ENCODE measurements at places on chromosomes 6 and 20. TPM values are rescaled to one million over a fixed set of nuclear protein-coding genes. Genes with fewer than 3 reads are reported as not detected.
A peak's percentile ranks its signal among the peaks of the same experiment; 100 is the strongest.

DNA sequence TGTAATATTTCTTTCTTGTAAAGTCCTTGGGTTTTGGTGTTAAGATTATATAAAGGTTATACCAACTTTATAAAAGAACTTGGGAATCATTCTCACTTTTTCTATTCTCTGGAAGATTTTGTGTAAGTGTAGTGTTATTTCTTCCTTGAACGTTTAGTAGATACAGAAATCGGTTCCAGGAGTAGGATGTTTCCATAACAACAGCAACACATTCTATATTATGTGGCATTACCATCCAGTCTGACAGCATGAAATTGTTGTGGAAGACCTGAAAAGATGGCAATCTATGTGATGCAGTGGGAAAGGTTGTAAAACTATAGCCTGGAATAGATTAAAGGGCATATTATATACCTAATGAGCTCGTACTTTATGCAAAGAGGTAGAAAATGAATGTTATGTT lies 13.8 kb downstream of the ECT2L start:
- DNase-seq, result no peak

GRCh38 chr20:62675156-62675876 lies 33.0 kb downstream of the SLCO4A1 start:
- no peak for DNase-seq

GRCh38 chr6:158467923-158468322 lies 92.0 kb upstream of the TMEM181 start:
- no peak for DNase-seq

DNA sequence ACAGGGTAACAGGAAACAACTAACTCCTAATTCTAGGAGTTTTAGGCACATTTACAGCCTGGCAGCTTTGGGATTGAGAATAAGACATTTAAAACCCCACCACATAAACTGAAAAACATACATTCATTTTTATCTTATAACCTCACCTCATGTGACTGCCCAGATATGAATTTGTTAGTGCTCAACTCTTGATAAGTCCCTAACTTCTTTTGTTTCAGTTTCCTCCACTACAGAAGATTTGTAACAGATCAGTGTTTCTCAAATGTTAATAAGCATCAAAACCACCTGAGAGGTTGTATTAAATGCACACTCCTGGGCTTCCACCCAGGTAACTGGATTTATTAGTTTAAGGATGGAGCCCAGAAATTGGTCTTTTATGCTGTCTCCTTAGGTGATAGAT lies 190.1 kb upstream of the ARID1B start:
- no peak for DNase-seq

DNA sequence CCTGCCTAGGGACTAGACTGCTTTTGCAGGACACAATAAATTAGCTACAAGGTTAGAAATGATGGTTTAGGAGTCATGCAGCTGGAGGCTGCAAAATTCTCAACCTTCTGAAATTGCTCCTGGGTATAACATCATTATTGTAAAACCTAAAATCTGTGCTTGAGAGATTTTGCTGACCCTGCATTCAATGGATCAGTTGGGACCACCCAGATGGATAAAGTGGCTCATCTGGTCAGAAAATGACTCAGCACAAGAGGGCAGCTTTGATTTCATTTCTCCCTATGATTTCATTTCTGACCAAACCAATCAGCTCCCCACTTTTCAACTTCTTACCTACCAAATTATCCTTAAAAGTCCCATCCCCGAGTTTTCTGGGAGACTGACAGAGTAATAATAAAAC lies 367.3 kb upstream of the AGPAT4 start:
- no peak for DNase-seq

- peak; percentile 9 for DNase-seq
Measured at GRCh38 chr6:129567374-129567773, 142.6 kb downstream of the ARHGAP18 start.

- no peak for DNase-seq
Measured at GRCh38 chr6:84449220-84449619, 221.8 kb upstream of the CEP162 start.

DNA sequence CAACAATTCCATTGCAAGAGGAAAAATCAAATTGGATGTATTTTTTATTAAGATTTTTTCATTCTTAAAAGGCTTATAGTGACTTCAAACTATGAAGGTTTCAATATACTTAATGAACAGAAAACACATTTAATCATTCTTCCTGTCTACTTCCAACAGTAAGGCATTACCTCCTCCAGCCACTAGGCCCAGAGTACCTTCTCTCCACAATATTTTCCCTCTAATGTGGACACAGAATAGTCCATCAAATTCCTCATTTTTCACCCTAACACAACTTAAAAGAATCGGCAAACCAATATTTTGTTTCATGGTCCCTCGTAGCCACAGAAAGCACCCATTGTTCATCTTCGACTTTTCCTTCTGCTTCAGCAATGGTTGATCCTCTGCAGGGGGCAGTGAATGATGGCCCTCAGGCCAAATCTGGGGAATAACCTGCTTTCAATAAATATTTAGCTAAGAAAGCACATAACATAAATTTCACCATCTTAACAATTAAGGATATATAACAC lies 335.4 kb upstream of the ID4 start:
- DNase-seq, result no peak

DNA sequence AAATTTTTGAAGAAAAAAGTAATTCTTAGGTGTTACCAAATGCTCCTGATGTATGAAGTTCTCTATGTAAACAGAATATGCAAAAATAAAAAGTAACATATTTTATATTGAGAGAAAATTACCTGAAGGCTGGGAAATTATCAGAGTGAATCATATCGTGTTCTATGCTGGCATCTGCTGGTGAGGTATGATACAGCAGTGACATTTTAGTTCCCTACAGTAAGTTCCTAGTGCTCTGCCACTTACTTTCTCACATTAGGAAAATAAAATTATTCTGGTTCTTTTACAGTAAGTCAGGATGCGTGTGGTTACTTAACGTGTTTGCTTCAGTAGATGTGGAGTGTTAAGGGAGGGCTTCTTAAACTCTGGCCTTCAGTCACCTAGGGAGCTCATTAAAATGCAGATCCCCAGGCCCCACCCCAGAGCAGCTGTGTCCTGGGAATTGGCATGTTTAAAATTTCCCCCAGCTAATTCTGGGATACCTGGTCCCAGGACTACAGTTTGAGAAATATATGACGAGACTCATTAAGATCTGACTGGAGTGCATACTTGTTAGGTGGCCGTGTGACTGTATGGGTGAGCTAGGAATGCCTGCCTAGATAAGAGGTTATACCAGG lies 3.2 kb downstream of the ACTR5 start:
- DNase-seq, result no peak

DNA sequence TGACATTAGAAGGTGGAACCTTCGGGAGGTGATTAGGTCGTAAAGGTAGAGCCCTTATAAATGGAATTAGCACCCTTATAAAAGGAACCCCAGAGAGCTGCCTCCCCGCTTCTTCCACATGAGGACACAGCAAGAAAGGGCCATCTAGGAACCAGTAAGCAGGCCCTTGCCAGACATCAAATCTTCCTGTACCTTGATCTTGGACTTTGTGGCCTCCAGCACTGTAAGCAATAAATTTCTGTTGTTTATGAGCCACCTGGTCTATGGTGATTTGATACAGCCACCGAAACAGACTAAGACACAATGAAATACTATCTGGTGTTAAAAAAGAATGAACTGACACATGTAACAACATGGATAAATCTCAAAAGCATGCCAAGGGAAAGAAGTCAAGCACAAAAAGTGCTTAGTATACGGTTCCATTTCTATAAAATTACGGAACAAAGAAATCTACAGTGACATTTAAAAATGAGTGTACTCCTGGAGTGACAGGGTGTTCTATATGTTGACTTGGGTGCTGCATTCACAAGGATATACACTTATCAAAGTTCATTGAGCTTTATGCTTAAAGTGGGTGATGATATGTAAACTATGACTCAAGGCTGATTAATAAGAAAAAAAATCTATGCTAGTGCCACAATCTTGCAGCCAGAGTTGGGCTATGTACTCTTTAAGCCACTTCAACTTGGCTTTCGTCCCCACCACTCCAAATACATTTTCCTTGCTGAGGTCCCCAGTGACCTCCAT lies 18.4 kb downstream of the SERPINB1 start:
- no peak for DNase-seq

DNA sequence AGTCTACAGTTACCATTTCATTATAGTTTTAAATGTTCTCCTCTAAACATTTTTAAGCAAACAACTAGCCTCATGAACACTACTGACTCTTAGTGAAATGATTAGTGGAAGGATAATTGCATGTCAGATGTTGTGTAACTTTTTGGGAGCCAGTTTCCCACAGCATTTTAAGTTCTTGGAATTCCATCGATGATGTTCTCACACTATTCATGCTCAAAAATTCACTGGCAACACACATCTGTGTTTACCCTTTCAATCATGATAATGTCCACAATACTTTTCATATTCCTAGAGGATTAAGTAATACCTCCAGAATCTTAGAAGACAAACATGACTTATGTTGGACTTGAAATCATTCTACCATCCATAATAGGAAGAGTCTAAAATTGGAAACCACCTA lies 678.1 kb upstream of the ID4 start:
- DNase-seq, result no peak

DNA sequence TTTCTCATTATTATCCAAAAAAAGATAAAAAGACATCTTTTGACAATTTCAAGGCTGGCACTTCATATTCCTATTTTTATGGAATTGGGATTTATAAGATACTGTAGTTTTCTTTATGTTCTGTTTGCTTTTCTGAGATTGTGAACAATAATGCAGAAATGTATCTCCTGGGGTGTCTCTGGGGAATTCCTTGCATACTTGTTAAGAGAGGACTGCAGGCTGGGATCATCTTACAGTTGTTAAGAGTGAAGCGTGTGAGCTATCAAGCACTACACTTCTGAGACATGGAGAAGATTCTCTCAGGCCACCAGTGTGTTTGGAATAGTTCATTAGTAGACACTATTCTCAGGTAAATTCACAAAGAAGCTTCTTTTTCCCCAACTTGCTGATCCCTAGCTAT lies 963.3 kb upstream of the GJE1 start:
- DNase-seq, result no peak

GRCh38 chr6:5624256-5624655 lies 362.9 kb downstream of the FARS2 start:
- no peak for DNase-seq

GRCh38 chr6:48825501-48826151 lies 637.4 kb downstream of the MMUT start:
- DNase-seq, result no peak

GRCh38 chr20:34948030-34948429 lies 7.6 kb downstream of the GSS start:
- no peak for DNase-seq

GRCh38 chr6:36798852-36799251 lies 40.4 kb downstream of the CPNE5 start:
- no peak for DNase-seq

- DNase-seq, result no peak
Measured at GRCh38 chr6:71393471-71393870, 104.9 kb downstream of the OGFRL1 start.

DNA sequence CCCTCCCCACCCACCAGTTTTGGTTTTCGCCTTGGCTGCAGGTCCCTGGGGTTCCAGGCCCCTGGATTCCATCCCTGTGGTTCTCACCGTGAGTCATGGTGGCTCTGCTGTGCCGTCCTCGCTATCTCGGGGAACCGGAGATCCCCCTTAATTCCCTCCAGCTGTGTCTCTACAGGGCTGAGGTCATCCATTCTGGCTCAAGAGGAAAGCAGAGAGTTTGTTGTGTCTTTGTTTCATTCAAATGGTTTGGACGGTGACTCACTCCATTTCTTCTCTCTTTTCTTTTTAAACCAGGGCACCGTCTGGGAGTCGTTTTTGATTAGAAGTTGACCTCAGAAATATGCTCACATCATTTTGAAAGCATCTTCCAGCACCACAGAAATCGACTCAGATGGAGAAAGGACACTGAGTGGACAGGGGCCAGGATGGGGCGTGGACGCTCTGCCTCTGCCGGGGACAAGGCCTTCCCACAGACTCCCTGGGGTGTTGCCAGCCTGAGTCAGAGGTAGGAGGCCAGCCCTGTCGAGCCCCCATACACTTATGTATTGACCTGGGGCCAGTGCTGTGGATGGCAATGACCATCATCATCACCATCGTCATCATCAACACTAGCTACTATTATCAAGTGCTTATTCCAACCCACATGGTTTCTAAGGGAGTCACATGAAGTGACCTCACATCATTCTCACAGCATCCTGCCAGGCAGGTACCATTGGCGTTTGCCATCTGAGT lies 176.2 kb downstream of the NFATC2 start:
- no peak for DNase-seq

- no peak for DNase-seq
Measured at GRCh38 chr6:30513451-30513850, 24.1 kb downstream of the HLA-E start.

DNA sequence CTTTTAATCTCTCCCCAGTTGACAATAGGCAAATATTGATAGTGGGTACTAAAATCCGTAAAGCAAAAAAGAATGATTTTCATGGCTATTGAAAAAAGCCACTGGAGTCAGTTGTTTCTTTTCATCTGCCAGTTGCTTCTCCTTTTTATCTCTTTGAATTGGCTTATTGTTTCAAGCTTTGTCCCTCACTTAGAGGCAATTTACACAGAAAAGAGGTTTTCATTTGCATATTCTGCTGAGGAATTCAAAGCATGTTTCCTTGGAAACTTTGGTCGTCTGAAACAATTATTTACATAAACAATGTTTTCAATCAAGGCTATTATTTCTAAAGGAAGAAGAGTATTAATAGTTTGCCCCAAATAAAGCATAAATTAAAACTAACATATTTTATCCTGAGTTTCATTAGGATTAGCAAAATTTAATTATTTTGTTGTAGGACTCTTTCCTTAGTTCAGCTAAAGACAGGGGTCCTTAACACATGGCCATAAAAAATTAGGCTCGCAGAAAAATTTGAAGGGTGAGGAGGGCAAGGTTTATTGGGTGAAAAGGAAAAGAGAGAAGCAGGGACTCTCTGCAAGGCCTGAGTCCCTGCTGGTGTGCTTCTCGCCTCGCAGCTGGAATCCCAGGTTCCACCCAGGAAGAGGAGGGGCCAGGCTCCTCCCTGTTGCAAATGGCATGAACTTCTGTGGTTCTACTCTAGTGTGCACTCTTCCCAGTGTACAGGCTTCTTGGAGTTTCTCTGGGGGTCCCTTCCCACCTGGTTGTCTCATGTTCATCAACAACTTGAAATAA lies 138.8 kb upstream of the LAMA2 start:
- no peak for DNase-seq

DNA sequence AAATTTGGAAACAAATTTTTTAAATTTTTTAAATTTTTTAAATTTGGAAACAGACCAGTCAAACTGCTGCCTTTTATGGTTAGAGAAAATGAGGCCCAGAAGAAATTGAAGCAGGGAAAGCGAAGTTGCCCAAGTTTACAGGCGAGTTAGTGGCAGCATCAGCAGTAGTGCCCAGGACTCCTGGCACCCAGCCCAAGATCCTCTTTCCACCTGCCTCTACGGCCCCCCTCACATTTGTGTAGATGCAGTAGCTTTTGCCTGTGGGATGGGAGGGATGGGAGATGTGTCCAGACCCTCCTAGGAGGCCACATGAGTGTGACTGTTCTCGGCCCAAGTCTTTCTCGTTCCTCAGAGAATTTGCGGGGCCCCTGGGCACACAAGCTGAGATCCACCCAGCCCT lies 49.8 kb downstream of the HNF4A start:
- DNase-seq, result no peak

- DNase-seq, result no peak
Measured at GRCh38 chr20:40654876-40655275, 34.2 kb downstream of the MAFB start.

Gene KCNB1
- total RNA-seq, result 0.08 TPM

Gene TAAR2
- total RNA-seq, result not detected

Gene OPN5
- total RNA-seq, result not detected

Gene F13A1
- not detected for total RNA-seq

Gene LEMD2
- total RNA-seq, result 64.4 TPM

Gene BPIFB6
- total RNA-seq, result not detected

Gene LY6G6D
- total RNA-seq, result not detected

Gene KIZ
- 9.3 TPM for total RNA-seq

Gene HLA-DOA
- 1.8 TPM for total RNA-seq

Gene ATAT1
- 11.6 TPM for total RNA-seq

Measured in activated T-helper 1 cell treated with anti-CD3 and anti-CD28 coated beads, Interleukin-12 subunit alpha, Interleukin-12 subunit beta, Interleukin-2, Interleukin-4 antibody, amounts not matched to agents 30 ng/mL and 10 ng/mL and 1 ng/mL, durations not matched to agents 14 hours and 24 hours and 36 hours (primary cell).